Gastroesophageal sphincter (tissue), 4 donors: ENCODE measurements at places on chromosomes 3 and 15. TPM values are rescaled to one million over a fixed set of nuclear protein-coding genes. Genes with fewer than 3 reads are reported as not detected.

DNA sequence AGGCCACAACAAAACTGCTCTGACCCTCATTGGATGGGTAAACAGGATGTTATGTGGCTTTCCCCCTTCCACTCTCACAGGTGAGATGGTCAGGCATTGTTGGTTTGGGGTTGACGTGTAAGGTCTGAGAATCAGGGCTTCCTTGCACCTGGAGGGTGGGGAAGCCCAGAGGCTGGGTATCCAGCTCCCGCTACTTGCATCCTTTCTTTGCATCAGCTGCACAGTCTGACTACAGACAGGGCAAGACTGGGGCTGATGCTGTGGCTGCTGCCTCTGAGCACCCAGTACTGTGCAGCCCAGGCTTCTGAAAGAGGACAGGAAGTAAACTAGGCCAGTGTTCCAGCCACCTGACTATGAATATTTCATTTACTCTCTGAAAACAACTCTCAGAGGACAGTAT, 58.0 kb upstream of the ATP2B2 start:
- ATAC-seq = no peak

- no peak for ATAC-seq
Measured at GRCh38 chr3:139522421-139522820, 17.1 kb downstream of the RBP1 start.

DNA sequence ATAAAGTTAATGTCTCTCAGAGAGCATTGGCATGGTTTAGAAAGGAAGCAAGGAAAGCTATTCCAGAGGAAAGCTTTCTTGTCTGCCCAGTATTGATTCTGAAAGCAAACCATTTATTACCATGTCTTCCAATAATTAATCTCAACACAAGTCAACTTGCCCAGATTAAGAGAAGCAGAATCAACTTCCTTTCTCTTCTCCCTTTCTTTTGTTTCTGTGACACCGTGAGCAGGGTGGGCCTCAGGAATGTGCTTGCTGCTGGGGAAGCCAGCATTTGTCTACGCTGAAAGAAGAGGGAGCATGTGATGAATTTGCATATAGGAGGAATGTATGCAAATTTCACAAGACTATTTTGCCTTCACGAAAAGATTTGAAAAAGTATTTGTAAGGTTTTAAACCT, 368.6 kb upstream of the ROPN1 start:
- ATAC-seq = no peak

- peak; percentile 65 for ATAC-seq
Measured at GRCh38 chr15:85582131-85583079, 202.0 kb downstream of the AKAP13 start.

- no peak for ATAC-seq
Measured at GRCh38 chr15:38972831-38973230, 408.2 kb upstream of the RASGRP1 start.

- peak; percentile 69 for ATAC-seq
Measured at GRCh38 chr15:48541341-48542278, 103.9 kb downstream of the FBN1 start.

GRCh38 chr3:46931631-46932331, 44.8 kb downstream of the CCDC12 start:
- peak; percentile 23 for ATAC-seq

GRCh38 chr3:133895208-133896001, at the start of gene RAB6B:
Gene RAB6B, minus strand, starts transcription at chr3:133895882. Its CDS starts 416 bp downstream, at chr3:133895466.
- peak; percentile 83 for ATAC-seq

GRCh38 chr3:24503616-24504113, 9.0 kb upstream of the THRB start:
- ATAC-seq = no peak

- peak; percentile 81 for ATAC-seq
Measured at GRCh38 chr3:160869825-160870224, 113.8 kb downstream of the PPM1L start.

GRCh38 chr3:18679238-18679637, 254.1 kb upstream of the SATB1 start:
- ATAC-seq = no peak

DNA sequence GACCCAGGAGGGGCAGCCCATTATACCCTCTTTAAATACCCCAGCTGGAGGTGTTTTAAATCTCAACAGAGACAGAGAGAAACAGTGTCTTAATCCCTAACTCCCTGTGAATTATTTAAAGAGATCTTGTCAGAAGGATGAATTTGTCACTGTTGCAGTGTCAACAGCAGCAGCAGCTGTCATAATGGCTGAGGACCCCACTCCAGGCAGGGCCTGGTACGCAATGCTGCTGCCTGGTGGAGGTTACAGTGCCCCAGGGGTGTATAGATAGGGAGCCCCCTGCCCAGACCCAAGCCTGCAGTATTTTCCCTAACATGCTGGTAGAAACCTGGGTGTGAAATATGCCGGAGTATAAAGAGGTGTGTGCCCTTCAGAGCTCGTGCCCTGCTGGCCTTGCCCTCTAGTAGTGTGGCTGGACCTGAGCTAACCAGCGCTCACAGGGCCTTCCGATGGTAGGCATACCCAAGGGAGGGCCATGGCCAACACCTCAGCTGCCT, 143.0 kb downstream of the EPHB1 start:
- no peak for ATAC-seq

DNA sequence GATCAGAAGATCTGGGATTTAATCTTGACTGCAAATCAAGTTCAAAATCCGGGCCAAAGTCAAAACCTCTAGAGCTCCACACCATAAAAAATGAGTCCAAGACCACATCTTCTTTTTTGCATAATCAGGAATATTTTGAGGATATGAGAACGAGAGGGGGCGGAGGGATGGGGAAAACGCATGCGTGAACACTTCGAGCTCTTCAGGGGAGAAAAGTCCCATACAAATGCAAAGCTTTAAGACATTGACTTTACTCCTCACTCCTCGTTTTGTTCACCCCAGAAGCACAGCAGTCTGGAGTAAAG, 68.2 kb downstream of the SUMF1 start:
- ATAC-seq = no peak

DNA sequence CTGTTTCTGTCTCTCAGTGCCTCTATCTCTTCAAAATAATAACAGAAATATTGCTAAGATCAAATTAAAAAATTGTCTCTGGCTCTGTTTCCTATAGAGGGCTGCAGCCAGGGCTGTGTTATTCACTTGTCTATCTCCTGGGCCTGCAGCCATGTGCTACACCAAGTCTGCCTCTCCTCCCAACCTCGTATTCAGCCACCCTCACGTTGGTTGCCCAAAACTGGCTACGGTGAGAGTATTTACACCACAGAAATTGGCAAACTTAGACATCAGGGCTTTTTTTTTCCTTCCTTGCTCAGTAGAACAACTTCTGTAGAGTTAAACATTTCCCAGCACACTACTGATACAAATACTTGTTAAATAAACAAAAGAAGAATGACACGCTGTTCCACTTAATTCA, 320.9 kb upstream of the ICE2 start:
- ATAC-seq = no peak

GRCh38 chr3:177426878-177427495, 229.7 kb upstream of the TBL1XR1 start:
- ATAC-seq = no peak

- no peak for ATAC-seq
Measured at GRCh38 chr15:96331945-96332636, 1.6 kb downstream of the NR2F2 start.

DNA sequence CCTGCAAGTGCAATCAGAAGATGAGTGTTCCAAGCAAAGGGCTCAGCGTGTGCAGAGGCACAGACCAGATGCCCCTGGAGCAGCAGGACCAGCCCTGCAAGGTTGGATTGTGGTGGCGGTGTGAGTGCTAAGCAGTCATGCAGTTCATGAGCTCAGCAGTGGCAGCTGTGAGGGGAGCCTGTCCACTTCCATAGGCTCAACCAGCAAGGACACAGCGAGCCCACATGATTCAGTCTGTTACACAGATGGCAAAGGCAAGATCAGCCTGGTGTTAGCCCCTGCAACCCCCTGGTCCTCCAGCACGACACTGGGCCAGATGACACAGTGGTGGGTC, 95.9 kb upstream of the PRR23E start:
- ATAC-seq = no peak

- ATAC-seq = no peak
Measured at GRCh38 chr3:123682781-123683504, 98.1 kb upstream of the HACD2 start.

GRCh38 chr3:187101184-187102072, 37.9 kb downstream of the RPL39L start:
- ATAC-seq = peak; percentile 73

DNA sequence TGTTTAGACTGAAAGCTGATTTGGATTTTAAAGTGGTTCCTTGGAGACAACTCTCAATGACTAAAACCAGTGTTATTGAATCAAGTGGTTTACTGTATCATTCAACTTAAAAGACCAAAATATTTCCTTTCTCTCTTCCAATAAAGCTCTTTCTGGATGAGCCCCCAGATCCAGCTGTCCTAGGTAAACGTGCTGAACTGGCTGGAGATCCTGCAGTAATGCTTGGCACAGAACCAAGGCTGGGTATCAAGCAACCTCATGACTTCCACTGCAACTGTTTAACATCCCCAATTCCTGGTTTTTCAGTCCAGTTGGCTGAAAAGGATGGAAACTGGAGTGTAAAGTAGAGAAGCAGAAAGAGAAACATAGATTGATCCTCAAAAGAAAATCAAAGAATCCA, 28.9 kb downstream of the SEC22C start:
- no peak for ATAC-seq

DNA sequence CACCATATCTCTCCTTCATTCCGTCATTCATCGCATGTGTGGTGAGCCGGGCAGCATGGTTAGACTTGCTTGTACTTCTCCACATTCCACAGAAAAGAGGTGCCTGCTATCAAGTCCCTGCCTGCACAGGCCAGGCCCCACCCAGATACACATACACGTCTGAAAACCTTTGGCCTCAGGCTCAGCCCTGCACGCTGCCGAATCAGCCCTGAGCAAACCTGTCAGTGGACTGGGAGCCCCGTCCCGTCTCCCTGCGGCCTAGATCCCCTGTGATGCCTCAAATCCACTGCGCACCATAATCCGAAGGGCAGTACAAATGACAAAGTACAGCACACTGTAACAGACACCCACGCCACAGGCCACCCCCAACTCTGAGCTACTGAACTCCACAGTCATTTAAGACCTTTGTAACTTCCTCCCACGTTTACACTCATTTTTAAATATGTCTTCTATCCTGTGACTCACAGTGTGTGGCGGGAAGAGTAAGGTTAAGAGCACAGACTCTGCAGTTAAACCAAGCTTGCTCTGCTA, 67.1 kb downstream of the MB21D2 start:
- peak; percentile 20 for ATAC-seq

GRCh38 chr3:4985330-4986174, 6.3 kb downstream of the BHLHE40 start:
- peak; percentile 11 for ATAC-seq

GRCh38 chr3:186354100-186354499, 7.9 kb downstream of the DGKG start:
- peak; percentile 22 for ATAC-seq

- ATAC-seq = no peak
Measured at GRCh38 chr3:138032567-138032966, 22.6 kb downstream of the CLDN18 start.

- peak; percentile 40 for ATAC-seq
Measured at GRCh38 chr3:184322731-184323487, 8.5 kb downstream of the EIF4G1 start.

- ATAC-seq = no peak
Measured at GRCh38 chr3:64056606-64057180, 33.4 kb upstream of the PSMD6 start.

DNA sequence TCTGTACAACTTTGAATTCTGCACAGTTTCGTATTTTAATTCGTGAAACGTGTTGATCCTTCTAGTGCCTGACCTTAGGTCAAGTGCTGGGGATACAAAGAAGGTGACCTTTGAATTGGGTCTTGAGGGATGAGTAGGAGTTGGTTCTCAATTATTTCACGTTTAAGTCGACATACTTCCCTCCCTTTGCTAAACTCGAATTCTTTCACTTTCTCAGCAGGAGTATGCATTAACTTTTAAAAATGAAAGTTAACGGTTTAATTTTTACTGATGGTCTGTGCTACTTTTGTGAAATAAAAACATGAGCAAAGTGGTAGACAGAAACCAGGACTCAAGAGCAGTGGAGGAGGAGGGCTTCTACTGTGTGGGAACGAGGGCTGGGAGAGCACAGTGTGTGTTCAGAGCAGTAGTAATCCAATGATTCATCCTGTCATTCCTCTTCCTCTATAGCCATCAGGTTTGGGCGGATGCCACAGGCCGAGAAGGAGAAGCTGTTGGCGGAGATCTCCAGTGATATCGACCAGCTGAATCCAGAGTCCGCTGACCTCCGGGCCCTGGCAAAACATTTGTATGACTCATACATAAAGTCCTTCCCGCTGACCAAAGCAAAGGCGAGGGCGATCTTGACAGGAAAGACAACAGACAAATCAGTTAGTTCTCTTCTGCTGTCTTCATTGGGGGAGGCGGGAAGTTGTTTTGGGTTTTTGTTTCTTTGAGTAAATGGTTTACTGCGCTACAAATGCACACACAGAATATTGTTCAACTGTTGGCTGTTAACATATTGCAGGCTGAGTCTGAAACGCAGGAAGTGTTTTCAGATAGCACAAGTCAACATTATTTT, 78.6 kb upstream of the TSEN2 start:
- ATAC-seq = peak; percentile 85

DNA sequence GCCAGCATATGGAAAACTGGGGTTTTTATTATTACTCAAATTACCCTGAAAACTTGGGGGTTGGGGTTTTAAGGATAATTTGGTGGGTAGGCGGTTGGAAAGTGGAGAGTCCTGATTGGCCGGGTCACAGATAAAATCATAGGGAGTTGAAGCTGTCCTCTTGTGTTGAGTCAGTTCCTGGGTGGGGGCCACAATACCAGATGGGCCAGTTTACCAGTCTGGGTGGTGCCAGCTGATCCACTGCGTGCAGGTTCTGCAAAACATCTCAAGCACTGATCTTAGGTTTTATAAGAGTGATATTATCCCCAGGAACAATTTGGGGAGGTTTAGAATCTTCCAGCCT, 4.9 kb upstream of the ZNF662 start:
- no peak for ATAC-seq

GRCh38 chr3:20123131-20123652, 62.8 kb downstream of the SGO1 start:
- ATAC-seq = no peak

DNA sequence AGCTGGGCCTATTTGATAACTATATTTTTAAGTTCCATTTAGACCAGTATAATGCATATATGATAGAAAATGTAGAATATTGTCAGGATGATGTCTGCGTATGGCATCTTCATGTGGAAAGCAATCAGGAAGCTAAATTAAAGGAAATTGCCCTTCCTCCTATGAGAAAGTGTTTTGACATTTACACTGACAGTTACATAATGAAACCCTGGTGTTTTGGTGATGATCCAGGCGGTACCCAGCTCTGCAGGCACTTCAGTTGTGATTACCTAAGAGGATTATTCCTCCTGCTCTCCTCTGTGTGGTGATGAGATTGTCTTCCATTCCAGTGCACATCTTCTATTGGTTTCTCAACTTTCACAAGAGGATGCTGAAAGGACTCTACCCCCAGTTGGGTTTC, 126.5 kb upstream of the MITF start:
- no peak for ATAC-seq

Gene MUC20
- total RNA-seq = 7.7 TPM

Gene SERPINI2
- not detected for total RNA-seq

Gene AADACL2
- total RNA-seq = not detected

Gene FBLN2
- total RNA-seq = 85.9 TPM

Gene TRPM1
- total RNA-seq = not detected

Gene MUSTN1
- 20.8 TPM for total RNA-seq

Gene OXTR
- not detected for total RNA-seq

Gene RAD51
- total RNA-seq = not detected

Gene ADAM10
- total RNA-seq = 69.1 TPM

Gene NPHP3
- total RNA-seq = 34.6 TPM

Gene CCDC33
- total RNA-seq = not detected

Gene KBTBD12
- 2.2 TPM for total RNA-seq

Gene MME
- total RNA-seq = 5.2 TPM

Gene GCSAM
- not detected for total RNA-seq

Gene SMC4
- total RNA-seq = 21.7 TPM

Gene PAK6
- 0.96 TPM for total RNA-seq

Gene COMMD4
- total RNA-seq = 54.7 TPM

Gene TOPBP1
- 16.5 TPM for total RNA-seq
